ENCODE measurements at places on chromosomes 1 and 21.

- no peak for DNase-seq
Observed at GRCh38 chr1:7105269-7105668, 320.0 kb downstream of the CAMTA1 start.

- peak; percentile 83 for DNase-seq
Observed at GRCh38 chr1:232988572-232989040, 38.2 kb downstream of the NTPCR start.

- DNase-seq: peak; percentile 17
Observed at GRCh38 chr1:39409055-39409816, 82.2 kb upstream of the BMP8A start.

- DNase-seq: no peak
Observed at GRCh38 chr21:44765231-44766013, 36.2 kb downstream of the UBE2G2 start.

DNA sequence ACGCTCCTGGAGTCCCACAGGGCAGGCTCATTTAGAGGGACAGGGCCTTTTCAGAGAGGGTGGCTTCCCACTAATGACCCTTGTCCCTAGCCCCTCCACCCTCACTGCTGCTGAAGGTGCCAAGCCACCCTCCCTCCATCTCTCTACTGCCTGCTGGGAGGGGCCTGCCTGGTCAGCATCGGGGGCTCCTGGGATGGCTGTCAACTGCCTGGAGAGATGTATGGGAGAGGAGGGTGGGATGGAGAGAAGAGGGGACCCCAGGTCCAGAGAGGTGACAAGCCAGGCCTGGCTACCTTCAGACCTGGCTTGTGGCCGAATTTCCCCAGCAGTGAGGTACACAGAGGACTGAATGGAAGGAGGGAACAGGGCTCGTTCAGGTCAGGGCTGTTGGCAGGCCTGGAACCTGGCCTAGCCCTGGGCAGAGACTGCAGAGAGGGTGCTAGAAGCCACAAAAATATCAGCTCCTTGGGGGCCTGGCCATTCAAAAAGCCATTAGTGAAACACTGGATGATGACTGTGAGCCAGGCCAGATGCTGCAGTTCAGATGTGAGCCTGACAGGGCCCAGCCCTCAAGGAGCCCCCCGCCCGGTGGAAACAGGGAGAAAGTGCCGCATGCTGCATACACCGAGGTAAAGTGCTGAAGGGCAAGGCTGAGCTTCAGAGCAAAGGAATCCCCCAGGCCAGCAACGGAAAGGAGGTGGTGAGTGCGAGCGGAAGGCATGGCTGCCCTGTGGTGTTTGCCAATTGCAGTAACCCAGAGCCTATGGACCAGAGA is 20.0 kb downstream of the MMEL1 start:
- DNase-seq: no peak

- DNase-seq: no peak
Observed at GRCh38 chr1:213381572-213382084, 330.6 kb downstream of the RPS6KC1 start.

DNA sequence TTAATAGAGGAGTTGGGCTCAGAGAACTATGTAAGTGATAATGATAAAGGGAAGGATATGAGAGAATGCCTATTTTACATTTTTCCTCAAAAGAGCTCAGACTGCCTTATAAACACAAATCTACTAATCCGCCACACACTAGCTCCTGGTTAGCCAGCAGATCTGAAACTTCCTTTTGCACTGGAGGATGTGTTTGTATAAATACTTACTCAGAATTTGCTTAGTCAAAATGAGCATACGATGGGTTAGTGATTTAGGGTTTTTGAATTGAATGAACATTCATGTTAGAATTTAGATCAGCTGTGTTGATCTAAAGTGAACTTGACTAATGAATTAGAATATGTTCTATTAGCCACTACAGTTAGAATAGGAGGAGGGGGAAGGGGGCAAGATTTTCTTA is 9.1 kb upstream of the IER5 start:
- no peak for DNase-seq

DNA sequence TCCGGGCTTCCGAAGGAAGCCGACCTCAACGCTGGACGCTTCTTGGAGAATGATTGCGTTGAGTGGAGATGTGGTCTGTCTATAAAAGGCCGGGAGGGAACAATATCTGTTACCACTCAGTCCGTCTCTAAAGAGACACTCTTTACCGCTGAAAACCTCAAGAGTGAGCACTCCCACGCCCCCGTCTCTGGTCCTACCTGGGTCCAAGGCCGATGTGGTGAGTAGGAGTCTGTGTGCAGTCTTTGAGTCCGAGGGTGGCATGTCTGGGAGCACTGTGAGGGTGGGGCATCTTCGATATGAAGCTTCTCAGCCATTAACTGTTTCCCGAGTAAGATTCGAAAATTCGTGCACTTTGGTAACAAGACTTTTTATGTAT is 576 bp downstream of the ZFP69 start:
- DNase-seq: no peak

DNA sequence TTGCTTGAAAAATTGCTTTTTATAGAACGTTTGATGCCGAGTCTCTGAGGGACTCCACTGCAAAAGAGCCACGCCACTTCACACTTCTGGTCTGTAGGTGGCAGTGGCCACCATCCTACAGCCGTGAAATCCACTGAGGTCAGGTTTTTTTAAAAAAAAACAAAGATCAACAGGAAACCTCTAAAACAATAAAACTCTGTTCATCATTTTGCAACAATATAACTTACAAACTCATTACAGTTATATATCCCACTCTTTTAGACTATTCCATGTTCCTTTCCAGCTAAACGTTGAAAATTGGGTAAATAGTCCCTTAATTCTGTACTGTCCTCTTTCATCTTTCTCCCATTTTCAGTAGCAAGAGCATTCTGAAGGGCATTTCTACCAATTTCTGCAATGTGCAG is 64.6 kb upstream of the FMN2 start:
- DNase-seq: peak; percentile 62

DNA sequence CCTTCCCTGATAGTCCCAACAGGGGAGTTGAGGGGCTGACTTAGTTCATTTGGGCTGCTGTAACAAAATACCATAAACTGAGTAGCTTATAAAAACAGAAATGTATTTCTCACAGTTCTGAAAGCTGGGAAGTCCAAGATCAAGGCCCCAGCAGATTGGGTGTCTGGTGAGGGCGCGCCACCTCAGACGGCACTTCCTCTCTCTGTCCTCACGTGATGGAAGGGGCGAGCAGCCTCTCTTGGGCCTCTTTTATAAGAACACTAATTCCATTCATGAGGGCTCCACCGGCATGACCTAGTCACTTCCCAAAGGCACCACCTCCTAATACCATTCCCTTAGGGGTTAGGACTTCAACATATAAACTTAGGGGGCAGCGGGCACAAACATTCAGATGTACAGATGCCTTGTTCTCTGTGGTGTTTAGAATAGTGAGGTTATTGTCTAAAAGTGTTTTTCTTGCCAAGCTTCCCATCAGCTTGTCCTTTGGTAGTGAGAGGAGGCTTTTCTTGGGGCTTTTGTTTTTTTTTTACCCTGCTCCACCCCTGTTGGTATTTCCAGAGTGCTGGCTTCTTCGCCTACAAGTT is 20.3 kb downstream of the NIPAL3 start:
- no peak for DNase-seq

DNA sequence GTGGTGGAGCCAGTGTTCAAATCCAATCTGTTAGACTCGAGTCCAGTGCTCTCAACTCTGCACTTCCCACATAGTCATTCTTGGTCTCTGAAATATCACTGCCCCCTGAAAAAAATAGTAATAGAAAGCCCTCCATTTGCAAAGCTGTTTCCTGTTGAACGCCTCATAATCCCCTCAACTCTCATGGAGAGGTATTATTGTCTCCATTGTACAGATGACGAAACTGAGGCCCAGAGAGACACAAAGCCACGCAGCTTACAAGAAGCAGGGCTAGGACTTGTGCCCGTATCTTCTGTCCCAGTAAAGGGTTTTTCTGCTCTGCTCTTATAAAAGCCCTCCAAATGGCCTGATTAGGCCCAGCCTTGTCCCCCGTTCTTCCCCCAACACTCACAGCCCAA is 6.2 kb upstream of the ARHGEF19 start:
- no peak for DNase-seq

GRCh38 chr21:40331172-40331571 is 463.9 kb downstream of the PCP4 start:
- DNase-seq: no peak

- no peak for DNase-seq
Observed at GRCh38 chr1:230267338-230268065, 158.6 kb downstream of the PGBD5 start.

DNA sequence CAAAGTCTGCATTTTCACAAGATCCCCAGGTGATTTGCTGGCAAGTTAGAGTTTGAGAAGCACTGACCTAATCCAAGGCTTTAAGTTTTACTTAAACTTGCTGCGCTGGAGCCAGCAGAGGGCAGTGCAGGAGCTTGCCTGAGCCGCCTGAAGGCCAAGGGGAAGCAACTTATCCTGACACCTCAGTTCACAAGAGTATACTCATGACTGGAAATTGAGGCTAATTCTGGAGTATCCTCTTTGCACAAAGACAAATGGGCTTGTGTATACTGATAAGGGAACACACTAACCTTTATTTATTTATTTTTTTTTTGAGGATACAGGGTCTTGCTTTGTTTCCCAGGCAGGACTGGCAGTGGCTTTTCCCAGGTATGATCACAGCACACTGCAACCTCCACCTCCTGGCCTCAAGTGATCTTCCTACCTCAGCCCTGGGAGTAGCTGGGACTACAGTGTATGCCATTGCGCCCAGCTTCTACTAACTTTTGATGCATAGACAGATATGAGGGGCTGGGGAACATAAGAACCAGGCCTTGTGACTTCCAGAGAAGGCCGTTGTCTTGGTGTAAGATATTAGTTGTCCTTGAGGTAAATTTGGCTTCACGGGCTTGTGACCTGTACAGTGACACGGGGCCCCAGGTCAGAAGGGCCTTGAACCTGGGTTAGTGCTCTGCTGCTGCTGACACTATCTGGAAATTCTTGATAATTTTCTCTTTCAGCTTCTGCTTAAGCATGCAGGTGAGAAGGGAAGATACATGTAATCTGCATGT is 29.0 kb upstream of the SLAMF1 start:
- DNase-seq: peak; percentile 35

- DNase-seq: no peak
Observed at GRCh38 chr1:166882893-166883292, 6.8 kb upstream of the TADA1 start.

GRCh38 chr1:145995148-145995881 is 1.1 kb downstream of the TXNIP start:
- DNase-seq: no peak

GRCh38 chr1:174850726-174851125 is 149.0 kb upstream of the CACYBP start:
- peak; percentile 25 for DNase-seq

DNA sequence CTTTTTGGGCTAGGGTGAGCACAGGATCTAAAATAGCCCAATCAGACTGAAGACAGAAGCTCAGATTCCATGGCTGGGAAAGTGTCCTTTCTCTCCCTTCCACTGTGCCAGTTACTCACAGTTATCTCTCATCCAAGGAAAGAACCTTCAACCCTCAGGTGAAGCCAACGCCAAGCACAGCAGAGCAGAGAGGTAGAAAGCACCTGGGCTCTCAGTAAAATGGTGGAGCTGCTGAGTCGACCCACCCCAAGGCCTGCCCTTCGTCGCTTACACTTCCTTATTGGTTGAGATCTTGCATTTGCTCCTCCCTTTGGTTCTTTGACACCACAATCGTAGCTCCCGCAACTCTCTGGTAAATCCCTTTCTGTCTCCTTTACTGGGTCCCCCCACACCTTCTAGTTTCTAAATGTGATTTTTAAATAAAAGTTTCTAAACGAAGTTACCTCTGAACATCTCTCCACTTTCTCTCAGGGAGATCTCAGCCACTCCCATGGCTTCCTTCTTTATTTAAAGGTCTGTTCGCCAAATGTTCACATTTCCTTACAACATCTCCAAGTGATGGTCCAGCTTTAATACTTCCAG is 27.5 kb upstream of the SLC30A1 start:
- no peak for DNase-seq

GRCh38 chr1:11129649-11130390 is 30.2 kb upstream of the EXOSC10 start:
- no peak for DNase-seq

DNA sequence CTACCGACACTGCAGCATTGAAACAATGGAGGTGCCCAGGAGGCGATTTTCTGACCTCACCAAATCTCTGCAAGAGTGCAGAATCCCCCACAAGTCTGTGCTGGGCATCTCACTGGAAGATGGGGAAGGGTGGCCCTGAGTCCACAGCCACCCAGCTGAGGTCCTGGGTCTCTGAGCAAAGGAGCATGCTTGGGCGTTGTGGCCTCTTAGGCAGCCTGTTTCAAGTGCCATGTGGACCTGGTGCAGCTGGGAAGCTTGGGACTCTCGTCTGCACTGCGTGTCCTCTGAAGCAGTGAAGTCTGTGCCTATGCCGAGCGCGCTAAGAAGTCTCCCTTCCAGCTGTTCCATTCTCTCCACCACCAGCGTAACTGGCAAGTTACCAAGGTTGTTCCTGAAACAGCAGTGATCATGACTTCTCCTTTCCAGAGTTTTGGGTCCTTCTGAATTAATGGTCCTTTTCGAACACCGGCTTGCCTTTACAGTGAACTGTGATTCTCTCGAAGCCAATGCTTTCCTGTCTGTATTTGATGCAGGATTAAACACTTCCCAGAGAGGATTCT is 5.0 kb upstream of the PLA2G2C start:
- DNase-seq: no peak

DNA sequence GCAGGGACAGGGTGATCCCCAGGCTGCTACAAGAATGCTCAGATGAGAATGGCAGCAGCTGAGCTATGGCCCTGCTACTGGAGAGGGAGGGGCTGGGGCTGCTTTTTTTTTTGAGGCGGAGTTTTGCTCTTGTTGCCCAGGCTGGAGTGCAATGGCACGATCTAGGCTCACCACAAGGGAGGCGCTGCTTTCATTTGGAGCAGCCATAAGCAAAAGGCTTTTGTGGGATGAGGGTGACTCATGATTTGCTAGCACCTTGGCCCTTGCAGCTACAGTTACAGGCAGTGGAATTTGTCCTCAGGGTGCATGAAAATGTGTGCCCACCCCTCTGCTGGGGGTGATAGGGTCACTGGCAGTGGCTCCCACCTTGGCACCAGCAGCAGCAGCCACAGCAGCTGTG is 32.4 kb upstream of the CYP4A22 start:
- no peak for DNase-seq

- DNase-seq: no peak
Observed at GRCh38 chr1:55444667-55445066, 229.5 kb upstream of the USP24 start.

GRCh38 chr1:14597343-14598006 is 1.0 kb upstream of the KAZN start:
- no peak for DNase-seq

GRCh38 chr1:2583871-2584351 is 2.7 kb upstream of the PRXL2B start:
- no peak for DNase-seq

GRCh38 chr1:72759486-72759885 is 477.1 kb upstream of the NEGR1 start:
- no peak for DNase-seq

GRCh38 chr1:64356636-64357256 is 113.2 kb upstream of the CACHD1 start:
- DNase-seq: no peak

DNA sequence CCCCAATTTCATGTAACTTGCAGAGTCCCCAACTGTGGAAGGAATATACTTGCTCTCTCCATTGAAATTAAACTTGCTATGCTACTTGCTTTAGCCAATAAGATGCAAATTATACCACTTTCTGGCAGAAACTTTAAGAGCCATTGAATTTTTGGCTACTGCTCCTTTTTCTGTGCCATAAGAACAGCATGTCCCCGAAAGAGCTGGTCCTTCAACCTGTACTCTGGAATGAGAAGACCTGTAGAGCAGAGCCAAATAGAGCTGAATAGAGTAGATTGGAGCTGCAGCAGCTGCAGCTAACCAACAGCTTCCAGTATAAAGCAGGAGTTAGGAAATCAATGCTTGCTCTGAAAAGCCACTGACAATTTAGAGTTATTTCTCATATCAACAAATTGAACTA is 472.3 kb upstream of the B3GALT2 start:
- no peak for DNase-seq

- no peak for DNase-seq
Observed at GRCh38 chr1:234725177-234726132, 115.5 kb upstream of the IRF2BP2 start.

Data from SK-N-DZ (cell line).